ENCODE measurements at places on chromosomes 7 and 10. TPM values are rescaled to one million over a fixed set of nuclear protein-coding genes. Genes with fewer than 3 reads are reported as not detected.

- DNase-seq, result no peak
Measured at GRCh38 chr7:55381696-55382095, 16.6 kb downstream of the LANCL2 start.

- DNase-seq, result no peak
Measured at GRCh38 chr7:157436763-157437480, 100.1 kb downstream of the DNAJB6 start.

- no peak for DNase-seq
Measured at GRCh38 chr7:138865843-138866242, 67.8 kb upstream of the ATP6V0A4 start.

DNA sequence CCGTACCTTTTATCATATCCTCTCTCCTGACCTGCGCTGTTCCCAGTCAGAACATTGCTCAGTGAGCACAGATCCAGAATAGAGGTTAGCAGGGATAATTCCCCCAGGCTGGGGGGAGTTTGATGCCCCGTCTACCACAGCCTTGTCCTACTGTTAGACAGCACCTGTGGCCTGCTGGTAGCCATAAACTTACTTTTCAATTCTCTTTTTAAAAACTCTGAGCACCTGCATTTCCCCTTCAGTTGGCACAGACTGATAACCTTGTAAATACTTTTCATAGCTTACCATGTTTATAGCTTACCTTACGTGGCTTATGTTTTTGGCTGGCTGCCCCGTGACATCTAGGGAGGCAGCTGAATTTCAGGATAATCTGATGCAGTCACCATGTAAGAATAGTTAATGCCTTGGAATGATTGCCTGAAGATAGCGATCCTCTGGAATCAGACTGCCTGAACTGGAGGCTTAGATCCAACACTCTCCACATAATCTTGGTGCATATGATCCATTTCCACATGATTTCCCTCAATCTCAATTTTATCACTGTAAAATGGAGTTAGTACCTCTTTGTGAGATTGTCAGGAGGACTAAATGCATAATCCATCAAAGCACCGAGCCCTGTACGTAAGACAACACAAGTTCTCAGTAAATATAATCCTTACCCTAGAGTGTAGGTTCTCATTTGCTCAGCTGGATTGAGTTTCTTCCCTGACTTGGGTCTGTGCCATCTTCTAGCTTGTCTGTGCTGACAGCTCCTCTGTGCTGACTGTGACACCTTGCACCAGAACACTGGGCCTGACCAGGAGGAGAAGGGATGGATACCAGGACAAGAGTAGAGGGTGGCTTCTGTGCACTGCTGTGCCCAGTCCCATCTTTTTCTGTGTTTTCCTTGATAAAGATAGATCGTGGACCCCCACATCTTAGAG is 111.7 kb upstream of the GJD4 start:
- no peak for DNase-seq

GRCh38 chr10:121947343-121948330 is 19.8 kb upstream of the ATE1 start:
- no peak for DNase-seq

GRCh38 chr10:29908962-29909361 is 150.4 kb downstream of the JCAD start:
- DNase-seq, result no peak

DNA sequence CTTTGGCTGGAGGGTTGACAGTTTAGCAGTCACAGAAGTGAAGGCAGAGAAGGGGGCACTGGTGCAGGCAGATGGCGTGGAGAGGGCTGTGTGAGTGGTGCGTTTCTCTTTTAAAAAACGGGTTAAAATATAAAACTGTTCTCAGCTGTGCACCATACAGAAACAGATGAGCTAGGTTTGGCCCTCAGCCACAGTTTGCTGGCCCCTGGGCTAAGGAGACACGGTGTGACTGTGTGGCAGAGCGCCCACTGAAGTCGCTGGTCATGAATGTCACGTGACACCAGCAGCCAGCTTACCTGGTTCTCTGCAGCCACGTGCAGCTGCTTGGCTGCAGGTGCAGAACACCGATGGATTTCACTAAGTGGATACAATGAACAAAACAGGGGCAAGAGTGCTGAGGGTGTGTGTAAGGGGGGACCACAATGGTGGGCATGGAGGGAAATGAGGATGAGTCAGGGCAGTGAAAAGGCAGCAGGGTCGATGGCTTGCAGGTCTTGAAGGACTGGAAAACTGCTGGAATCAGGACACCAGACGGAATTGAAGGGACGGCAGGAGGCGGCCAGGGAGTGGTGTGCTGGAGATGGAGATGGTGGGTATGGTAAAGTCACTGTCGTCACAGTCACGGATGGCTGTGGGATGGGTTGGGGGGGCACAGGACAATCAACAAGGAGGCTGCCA is 7.4 kb downstream of the ZNF746 start:
- no peak for DNase-seq

GRCh38 chr7:139635526-139636302 is 112.2 kb downstream of the CLEC2L start:
- no peak for DNase-seq

GRCh38 chr7:54908760-54909438 is 109.9 kb upstream of the EGFR start:
- DNase-seq, result no peak

The NPY4R2 gene
- total RNA-seq, result not detected

The ANXA8 gene
- 1.6 TPM for total RNA-seq

The LRGUK gene
- 0.50 TPM for total RNA-seq

The TNKS2 gene
- total RNA-seq, result 29.8 TPM

The ENTPD7 gene
- 15.0 TPM for total RNA-seq

All from liver (tissue), 10 donors.